ENCODE measurements at places on chromosomes 16 and 17.

DNA sequence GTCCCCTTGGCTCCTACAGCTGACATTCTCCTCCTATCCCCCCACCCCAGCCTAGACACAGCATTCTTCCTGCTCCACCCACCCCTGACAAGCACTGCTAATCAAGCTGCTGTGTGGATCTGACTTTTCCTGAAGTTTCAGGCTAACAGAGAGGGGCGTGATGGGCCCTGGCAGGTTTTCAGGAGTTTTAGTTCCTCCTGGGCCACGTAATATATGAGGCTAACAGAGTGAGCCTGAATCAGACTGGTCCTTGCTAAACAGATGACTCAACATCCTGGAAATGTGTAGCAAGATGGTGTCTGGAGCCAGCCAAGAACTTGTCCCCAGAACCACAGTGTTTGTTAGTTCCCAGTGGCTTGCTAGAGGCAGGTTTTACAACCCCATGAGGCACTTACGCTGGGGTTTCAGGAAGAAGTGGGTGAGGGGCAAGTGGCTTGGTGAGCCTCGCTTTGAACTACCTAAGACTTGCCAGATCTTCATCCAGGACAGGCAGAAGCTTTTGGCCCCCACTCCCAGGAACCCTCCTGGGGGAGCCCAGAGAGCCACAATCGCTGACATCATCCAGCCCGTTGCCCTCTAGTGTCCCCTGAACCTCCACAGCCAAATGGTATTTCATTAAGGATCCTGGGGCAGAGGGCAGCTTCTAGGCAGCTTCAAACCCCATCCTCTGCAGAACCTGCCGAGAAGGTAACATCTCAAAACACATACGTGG is 15.9 kb downstream of the TMEM92 start:
- DNase-seq: peak; percentile 99

DNA sequence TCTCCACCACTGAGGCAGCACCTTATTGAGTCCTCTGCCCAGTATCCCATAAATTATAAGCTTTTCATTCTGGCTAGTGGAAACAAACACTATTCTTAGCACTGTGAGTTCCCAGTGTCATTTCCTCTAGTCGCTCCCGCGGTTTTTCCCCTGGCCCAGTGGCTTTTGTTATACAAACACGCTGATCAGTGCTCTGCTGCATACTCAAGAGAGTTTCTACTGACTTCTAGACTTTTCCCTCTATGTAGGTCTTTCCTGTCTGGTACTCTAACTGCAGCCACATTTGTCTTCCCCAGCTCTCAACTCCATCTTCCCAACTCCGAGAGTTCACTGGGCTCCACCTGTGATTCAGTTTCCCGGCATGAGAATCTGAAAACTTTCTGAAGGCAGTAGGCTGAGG is 556.6 kb upstream of the SALL1 start:
- no peak for DNase-seq

DNA sequence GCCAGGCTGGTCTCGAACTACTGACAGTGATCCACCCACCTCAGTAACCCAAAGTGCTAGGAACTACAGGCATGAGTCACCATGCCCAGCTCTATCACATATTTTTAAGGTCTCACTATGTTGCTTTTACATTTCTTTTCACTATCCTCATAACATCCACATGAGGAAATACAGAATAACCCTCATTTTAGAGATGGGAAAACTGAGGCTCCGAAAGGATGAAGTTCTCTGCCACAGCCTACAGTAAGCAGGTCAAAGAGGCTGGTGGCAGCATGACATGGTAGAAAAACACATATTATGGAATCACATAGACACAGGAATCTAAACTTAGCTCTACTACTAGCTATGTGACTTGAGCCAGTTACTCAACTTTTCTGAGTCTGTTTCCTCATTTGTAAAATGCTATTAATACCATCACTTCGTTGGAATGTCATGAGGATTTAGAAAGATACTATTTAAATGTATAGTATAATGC is 32.2 kb downstream of the APPBP2 start:
- peak; percentile 36 for DNase-seq

DNA sequence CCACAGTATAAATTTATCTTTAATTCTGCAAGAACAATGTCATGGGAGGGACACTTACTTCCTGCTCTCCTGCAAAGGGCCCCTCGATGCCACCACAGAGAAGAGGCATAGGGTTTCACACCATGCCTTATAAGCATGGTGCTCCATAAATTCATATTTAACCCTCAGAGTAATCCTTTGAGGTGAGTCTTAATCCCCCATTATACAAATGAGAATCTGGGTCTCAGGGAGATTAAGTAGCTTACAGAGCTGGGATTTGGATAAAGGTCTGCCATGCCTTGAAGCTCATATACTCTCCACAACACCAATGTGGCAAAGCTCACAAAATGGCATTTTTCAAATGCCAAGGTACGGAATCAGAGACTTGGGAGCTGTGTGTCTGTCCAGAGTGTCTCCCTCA is 268.5 kb upstream of the CCL2 start:
- no peak for DNase-seq
